NAMALWA (cell line): ENCODE measurements at places on chromosomes 3 and 15.

GRCh38 chr3:113607219-113607596 is 74.9 kb downstream of the SIDT1 start:
- DNase-seq, result no peak

- DNase-seq, result no peak
Measured at GRCh38 chr15:76321602-76322001, 10.3 kb upstream of the ETFA start.

- DNase-seq, result no peak
Measured at GRCh38 chr3:64796607-64797399, 109.0 kb upstream of the ADAMTS9 start.

DNA sequence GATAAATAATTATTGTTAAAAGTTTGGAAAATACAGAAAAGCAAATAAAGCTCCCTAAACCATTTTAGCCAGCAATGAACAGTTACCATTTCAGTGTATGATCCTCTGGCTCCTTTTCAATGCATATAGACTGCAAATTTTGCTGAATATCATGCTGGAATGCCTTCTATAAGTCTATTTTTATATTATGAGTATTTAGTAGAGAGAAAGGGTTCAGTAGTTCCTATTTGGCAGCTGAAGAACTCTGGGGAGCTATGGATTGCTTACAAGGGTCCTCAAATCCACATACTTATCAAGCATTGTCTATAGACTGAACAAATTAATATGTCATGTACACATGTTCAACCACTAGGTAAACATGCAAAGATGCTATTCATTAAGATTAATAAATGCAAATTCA is 46.1 kb downstream of the LRRC3B start:
- DNase-seq, result no peak

- peak; percentile 25 for DNase-seq
Measured at GRCh38 chr3:144332868-144333267, 361.2 kb downstream of the DIPK2A start.

DNA sequence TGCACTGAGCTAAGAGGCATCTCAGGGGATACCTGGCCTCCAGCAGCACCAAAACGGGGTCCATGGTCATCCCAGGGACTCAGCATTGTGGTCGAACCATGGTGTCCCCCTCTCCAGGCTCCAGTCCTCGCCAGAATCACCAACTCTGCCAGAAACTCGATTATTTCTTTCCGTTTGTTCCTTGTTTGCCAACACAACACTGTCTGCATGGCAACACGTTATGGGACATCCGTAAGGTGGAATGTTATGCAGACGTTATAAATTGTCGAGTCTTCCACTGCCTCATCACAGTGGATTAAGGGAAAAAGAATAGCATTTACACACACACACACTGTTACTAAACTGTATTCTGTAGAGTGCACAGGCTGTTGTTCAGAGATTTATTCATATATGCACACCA is 52.5 kb upstream of the RPL32 start:
- DNase-seq, result no peak

DNA sequence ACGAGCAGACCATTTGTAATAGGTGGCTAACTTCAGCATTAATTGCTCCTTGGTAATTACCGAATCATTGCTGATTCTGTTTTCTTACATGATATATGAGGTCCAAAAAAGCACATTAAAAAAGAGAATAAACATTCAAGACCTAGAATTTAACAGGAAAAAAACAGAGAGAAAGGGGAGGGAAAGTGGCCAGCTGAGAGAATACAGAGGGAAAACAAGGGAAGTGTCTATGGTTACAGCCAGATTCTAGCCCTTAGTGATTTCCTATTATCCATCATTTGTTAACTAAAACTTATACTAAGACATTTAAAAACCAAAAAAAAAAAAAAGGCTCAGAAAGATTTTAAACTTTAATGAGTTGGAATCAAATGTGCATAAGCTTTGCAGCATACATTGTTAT is 168.7 kb downstream of the LRTM1 start:
- no peak for DNase-seq

DNA sequence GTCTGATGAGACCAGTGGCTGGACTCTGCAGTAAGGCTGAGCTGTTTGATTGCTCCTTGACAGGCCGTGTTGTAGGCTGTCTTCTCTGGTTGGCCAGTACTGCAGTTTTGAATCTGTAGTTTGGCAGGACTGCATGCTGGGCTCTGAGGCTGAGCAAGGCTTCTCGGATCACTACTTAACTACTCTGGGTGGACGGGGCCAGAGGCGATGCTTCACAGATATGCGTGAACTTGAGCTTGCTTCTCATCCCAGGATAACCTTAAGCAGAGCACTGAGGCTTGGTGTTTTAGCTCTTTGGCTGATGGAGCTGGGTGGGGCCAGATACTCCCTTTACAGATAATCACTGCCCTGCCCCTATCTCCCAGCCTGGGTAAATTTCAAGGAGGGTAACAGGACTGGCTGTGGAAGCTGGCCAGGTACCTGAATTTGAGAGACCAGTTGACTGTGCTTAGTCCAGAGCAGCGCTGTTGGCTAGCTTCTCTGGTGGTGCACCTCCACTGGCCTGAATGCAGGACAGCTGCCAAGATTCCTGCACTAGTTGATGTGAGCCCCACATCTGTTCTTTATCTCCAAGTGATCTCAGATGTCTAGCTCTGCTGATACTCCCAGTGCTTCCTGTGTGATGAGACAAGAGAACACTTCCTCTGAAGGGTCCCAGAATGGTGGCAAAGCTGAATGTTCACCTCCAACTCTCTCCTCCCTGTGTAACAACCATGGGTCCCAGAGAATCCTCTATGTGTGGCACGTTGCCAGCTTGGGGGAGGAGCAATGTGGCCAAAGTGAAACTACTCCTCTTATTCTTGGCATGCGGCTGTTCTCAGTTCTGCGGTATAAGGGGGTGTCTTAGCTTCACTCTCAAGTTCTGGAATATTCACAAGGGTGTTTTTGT is 37.9 kb downstream of the RPL39L start:
- DNase-seq, result peak; percentile 81

- DNase-seq, result no peak
Measured at GRCh38 chr3:47954567-47954966, 61.6 kb downstream of the MAP4 start.

DNA sequence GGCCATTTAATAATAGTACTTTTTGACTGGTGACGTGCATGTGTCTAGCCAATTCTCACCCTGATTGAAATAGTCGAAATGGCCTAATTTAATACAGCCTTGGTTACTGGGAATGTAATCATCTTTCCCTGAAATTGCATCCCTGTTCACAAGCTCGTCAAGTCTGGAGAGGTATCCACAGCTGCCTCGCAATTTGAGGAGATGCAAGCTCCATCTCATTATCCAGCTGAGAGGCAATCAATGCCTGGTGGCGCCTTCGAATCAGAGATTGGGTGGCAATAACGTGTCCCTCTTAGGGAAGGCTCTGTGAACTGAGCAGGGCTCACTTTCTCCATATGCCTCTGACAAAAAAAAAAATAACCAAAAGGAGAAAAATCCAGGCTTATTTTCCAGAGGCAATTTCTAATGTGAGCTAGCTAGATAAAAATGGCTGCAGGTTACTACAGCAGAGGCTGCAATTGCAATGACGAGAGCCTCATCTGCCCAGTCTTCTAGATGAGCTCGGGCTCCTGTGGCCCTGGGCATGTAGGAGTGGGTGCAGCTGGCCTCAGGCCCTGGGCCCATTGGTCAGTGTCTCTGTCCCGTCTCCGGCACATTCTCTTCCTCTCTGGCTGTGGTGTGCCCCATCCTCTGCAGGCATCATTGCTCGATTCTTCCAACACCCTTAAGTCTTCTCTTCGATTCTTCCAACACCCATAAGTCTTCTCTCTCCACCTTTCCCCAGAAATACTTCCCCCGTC is 487.5 kb downstream of the GABRG3 start:
- DNase-seq, result no peak

- DNase-seq, result peak; percentile 69
Measured at GRCh38 chr3:196969134-196969659, 564 bp upstream of the PIGZ start.

- no peak for DNase-seq
Measured at GRCh38 chr3:122919291-122919610, 108.3 kb downstream of the SEMA5B start.

GRCh38 chr3:198076722-198077308 is 116.8 kb downstream of the LMLN start:
- DNase-seq, result no peak

DNA sequence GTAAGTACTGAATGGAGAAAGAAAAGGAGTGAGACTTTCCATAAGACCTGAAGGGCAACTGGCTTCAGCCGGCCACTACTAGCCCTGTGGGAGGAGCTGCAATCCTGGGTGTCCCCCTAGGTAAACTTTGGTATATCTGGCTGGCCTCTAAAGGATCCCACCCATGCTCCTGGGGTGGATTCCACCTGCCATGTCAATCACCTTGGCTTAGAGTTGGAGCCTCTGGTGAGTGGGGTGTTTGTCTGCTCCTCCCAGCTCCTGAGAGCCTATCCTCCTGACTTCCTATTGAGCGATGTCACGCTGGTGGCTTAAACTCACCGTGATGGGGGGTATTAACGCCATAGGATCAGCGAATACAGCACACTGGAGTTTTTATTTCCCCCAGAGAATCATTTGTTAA is 2.6 kb downstream of the SPTBN5 start:
- DNase-seq, result no peak

DNA sequence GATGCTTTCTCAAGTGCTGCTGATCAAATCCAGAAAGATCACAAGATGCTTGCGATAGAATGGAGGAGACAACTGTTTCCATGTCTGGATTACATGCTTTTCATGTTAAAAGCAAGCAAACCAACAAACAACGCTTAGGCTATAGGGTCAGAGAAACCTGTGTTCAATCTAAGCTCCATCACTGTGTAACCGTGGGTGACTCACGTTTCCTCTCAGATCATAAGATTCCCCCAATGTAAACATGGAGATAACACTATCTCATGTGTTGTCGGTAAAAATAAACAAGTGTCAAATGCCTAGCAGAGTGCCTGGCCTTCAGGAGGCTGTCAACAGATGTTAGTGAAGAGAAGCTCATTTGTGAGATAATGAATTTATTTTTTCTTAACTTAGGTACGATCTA is 907.8 kb downstream of the NTRK3 start:
- DNase-seq, result no peak

- no peak for DNase-seq
Measured at GRCh38 chr3:94293793-94294195, 230.9 kb downstream of the NSUN3 start.

DNA sequence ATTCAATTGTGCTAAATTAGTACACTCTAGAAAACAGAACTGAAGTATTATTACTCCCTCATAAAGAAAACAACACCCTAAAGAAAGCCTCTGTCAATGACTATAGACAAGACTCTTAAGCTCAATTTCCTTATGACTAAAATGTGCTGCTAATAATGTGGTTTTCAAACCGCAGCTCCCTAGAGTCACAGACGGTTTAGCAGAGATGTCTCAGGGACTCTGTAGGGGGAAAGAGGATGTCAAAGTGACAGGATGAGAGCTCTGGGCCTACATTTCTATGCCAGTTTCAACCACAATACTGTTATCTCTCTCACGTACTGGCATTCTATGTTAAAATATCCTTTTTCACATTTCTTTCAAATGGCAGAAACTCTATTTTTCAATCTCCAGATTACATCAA is 37.6 kb upstream of the WDR49 start:
- no peak for DNase-seq

- peak; percentile 22 for DNase-seq
Measured at GRCh38 chr15:94387849-94388441, 156.6 kb downstream of the MCTP2 start.

DNA sequence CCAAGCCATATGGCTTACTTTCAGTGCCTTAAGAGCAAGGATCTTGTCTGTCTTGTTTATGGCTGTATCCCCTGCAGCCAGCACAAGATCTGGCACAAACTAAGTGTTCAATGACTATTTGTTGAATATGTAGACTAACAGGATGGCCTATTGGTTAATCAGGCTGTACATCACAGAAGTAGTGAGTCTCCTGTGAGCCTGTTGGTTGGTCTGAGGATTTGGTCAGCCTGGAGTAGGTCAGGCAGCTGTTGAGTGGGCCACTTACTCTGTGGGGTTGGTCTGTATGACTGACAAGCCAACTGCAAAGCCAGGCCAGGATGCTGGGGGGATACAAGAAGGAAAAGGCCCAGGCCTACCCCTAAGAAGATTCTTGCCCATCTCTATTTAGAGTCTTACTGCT is 33.4 kb upstream of the CILP start:
- no peak for DNase-seq

DNA sequence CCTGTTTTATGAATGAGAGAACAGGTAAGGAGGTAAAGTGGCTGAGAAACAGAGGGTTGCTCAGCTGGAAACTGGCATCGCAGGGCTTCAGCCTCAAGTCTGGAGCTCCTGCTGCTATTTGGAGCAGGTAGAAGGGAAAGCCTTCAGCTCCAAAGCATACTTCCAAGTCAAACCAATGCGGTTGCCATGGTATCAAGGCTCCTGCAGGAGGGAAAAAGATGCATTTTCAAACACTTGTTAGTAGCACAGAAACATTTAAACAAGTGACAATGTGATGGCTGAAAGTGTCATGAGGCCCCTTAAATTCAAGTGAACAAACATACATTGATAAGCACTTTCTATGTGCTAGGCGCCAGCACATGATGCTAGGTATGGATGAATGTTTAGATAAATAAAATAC is 60.4 kb downstream of the RYR3 start:
- no peak for DNase-seq

DNA sequence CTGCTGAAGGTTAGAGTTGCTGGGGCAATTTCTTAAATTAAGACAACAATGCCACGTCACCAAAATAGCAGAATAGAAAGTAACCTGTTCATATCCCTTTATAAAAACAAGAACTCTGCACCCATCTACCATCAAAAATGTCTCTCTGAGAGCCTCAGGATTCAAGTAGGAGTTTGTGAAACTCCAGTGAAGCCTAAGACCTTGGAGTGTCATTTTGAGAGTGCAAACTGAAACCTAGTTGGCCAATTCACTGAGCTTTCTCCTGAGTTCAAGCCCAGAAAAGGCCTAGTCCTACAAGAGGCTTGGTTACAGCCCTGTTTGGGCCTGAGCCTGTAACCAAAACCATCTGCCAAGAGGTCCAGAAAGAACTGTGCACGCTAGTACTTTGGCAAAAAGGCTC is 335.1 kb downstream of the EFHB start:
- DNase-seq, result no peak

GRCh38 chr3:50651920-50652529 is 22.7 kb upstream of the DOCK3 start:
- no peak for DNase-seq

DNA sequence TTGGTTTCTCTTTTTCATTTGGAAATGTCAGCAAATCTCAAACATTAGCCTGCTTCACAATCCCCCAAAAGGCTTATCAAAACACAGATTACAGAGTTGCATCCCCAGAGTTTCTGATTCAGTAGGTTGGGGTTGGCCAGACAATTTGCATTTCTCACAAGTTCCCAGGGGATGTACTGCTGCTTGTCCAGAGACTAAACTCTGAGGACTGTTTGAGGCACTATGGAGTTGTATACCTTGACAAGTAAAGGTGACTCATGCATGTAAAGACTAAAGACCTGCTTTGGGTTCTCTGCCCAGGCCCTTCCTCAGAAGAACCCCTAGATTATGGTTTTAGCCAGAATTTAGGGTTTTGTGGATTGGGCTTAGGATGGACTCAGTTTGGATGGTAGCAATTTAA is 151.1 kb upstream of the ARHGEF26 start:
- DNase-seq, result no peak

DNA sequence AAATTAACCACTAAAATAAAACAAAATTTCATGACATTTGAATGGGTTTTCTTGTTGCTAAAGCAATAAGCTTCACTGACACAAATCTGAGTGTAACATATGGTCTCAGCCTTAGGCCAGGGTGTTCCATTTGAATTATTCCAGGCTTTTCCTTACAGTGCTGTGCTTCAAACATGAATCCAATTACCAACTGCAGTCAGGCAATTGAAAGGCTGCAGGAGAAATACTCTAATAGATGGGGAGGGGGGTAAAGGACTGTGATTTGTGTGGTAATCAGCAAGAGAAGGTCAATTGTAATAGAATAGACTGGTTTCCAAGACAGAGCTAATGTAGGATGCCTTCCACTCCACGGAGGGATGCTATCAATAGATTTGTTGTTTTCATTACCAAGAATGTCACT is 466.7 kb downstream of the C3orf38 start:
- no peak for DNase-seq
